ENCODE measurements at places on chromosomes 1 and 21. TPM values are rescaled to one million over a fixed set of nuclear protein-coding genes. Genes with fewer than 3 reads are reported as not detected.

DNA sequence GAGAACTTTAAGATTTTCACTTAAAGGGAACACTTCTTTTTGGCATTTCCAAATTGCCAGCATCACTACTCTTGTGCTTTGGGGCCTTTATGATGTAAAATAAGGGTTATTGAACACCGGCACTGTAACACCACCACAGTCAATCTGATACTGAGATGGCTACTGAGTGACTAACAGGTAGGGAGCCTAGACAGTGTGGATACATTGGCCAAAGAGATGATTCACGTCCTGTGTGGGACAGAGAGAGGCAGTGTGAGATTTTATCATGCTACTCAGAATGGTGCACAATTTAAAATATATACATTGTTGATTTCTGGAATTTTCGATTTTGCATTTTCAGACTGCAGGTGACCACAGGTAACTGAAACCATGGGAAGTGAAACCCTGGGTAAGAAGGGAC lies 261.6 kb downstream of the SPATA17 start:
- DNase-seq, result no peak

Gene CCDC181
- total RNA-seq, result 0.37 TPM

DNA sequence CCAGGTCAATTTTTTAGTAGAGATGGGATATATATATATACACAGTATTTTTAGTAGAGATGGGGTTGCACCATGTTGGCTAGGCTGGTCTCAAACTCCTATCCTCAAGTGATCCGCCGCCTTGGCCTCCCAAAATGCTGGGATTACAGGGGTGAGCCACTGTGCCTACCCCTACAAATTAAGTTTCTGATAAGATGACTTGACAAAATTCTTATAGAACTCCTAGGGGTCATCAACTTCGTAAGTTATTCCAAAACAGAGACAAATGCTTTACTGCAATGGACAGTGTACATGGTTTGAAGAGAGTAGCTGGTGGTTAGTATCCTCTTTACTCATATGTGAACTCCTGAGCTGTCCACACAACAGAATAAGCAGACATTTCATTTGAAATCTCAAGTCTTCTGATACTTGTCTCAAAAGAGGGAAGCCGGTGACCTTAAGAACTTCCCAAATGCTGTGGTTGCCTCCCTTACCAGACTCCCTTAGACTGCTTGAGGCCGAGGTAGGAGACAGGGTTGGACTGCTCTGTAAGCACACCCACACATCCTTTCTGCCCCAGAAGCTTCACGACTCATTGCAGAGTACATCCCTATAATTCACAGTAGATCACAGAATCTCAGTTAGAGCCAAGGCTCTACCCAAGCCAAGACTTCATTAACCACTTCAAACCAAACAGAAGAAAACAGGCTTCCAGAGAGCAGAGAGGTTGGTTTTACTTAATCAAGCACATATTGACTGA lies 244.1 kb upstream of the IRF2BP2 start:
- peak; percentile 40 for DNase-seq

Gene KCNJ15
- 1.5 TPM for total RNA-seq

Gene SERPINC1
- not detected for total RNA-seq

Gene CCNL2
- 29.9 TPM for total RNA-seq

GRCh38 chr1:213119794-213120193 lies 68.8 kb downstream of the RPS6KC1 start:
- DNase-seq, result peak; percentile 84

DNA sequence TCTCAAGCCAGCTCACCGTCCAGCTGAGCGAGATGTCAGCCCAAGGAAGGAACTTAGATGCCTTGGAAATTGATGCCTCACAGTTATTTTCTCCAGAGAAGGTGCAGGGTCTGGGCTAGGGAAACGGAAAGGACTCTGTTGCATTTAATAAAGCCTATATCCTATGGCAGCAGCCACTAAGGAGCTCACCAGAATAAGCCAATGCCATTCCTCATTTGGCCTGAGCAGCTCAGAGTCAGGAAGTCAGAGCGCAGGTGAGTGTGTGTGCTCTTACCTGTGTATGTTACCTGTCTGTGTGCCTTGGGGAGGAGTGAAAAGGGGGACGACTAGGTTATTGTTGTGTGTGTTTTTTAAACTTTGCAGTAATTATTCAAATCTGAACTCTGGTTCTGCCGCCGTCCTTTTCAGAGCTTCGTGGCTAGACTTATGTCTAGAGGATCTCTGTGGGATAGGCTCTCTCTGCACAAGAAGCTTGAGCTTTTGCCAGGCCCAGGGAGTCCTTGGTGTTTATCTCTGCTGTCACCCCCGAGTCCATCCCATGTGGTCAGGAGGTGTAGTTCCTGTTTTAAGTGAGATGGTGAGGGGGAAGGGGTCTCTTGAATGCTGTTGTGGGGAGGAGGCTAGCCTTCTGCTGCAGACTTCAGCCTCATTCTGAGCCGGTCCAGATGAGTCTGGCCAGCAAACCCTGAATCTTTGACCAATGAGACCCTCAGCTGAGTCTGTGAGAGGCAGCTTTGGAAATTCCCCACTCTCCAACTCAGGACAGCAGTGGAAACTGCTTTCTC lies 2.4 kb downstream of the TMCC2 start:
- no peak for DNase-seq

DNA sequence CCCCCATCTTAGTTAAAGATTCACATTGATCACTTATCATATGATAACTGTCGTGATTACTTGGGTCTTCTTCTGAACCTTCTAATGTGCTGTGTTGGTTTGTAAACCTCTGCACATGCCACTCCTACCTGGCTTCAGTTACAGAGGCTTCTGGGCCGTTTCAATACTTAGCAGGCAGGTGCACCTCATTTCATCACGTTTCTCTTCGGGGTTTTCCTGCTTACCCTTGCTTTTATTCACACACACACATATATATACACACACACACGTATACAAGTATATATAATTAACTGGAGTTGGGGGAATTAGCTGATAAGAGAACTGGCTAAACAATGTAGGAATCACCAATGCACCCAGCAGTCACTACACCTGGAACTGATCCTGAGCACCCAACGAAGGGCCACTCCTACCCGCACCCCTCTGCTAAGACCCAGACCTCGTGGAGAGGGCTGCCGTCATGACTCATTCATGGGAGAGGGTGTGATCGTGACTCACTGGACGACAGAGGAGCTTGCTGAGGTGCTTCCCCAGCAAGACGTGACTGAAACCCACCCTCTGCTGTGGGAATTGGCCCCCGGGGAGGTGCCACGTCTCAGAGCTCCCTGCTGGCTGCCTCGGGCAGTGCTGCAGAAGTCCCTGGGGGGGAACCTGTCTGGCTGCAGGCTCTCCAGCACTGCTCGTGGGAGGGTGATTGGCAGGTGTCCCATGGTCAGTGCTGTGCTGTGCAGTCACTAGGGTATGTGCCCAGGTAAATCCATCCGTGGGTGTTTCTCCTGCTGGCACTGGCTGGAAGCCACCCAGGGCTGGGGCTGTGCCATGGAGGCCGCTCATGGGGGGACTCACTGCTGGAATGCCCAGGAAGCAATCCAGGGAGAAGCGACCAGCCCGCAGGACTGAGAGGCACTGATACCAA lies 166.6 kb downstream of the DYRK1A start:
- DNase-seq, result peak; percentile 83

Gene DNASE2B
- total RNA-seq, result not detected

- peak; percentile 96 for DNase-seq
Observed at GRCh38 chr1:28971980-28972771, 57.8 kb downstream of the EPB41 start.

Gene SLC22A15
- total RNA-seq, result 0.62 TPM

Gene SLC5A9
- not detected for total RNA-seq

Gene TAS1R3
- not detected for total RNA-seq

Gene MARK1
- total RNA-seq, result not detected

Gene SPRR3
- total RNA-seq, result not detected

- DNase-seq, result peak; percentile 6
Observed at GRCh38 chr1:116001739-116002487, 25.6 kb downstream of the SLC22A15 start.

GRCh38 chr1:182569939-182570610 lies 19.0 kb downstream of the RNASEL start:
- DNase-seq, result no peak

- DNase-seq, result peak; percentile 96
Observed at GRCh38 chr1:186620566-186621350, 59.5 kb downstream of the PTGS2 start.

DNA sequence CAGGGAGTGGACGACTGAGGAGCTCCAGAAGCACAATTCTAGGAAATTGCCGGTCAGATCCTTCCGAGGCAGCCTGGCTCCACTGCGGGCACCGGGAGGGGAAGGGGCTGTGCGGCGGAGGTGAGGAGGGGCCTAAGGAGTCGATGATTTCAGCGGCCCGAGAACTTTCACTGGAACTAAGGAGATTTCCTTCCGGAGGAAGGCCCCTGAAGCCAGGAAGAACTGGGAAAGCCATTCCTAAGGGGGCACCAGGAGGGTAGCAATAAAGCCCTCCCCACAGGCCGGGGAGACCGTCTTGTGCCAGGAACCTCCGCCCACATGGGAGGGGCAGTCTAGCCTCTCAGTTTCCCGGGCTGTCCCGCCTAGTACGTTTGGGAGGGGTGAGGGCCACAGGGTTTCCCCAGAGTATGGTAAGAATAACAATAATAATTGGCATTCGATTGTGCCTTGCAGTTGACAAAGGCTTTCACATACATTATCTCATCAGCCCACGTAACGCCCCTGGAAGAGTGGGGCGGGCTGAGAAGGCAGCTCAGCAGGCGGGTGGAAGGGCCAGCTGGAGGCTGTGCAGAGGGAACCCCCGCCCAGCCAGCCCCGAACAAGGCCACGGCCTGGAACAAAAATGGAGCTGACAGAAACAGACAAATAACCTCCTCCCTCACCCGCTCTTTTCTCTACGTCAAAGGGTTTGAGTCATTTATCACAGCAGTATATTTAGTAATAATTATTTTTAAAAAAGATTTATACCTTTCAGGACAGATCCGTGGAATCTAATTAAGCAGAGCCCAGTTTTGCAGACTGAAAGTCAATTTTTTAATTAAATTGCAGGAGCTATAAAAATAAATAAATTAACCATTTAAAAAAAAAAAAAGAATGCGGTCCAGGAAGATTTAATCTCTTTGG lies 19.8 kb downstream of the NPR1 start:
- DNase-seq, result no peak

GRCh38 chr1:228818296-228818695 lies 83.0 kb downstream of the RHOU start:
- no peak for DNase-seq

DNA sequence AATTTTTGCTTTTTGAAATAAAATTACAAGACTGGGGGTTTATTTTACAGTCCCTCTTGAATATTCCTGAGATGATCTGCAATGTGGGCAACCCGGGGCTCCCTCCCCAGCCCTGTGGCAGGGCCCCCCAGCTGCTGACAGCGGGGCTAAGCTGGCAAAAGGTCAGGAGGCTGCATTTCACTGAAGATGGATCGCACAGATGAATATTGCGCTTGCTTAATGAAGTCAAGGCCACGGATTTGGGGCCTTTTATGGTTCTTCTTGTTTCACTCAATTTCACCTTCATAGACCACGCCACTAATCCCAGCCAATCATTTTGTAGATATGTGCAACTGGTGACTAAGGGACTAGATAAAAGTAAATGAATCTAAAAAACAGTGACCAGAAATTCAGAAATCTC lies 50.8 kb upstream of the SLC22A15 start:
- no peak for DNase-seq

DNA sequence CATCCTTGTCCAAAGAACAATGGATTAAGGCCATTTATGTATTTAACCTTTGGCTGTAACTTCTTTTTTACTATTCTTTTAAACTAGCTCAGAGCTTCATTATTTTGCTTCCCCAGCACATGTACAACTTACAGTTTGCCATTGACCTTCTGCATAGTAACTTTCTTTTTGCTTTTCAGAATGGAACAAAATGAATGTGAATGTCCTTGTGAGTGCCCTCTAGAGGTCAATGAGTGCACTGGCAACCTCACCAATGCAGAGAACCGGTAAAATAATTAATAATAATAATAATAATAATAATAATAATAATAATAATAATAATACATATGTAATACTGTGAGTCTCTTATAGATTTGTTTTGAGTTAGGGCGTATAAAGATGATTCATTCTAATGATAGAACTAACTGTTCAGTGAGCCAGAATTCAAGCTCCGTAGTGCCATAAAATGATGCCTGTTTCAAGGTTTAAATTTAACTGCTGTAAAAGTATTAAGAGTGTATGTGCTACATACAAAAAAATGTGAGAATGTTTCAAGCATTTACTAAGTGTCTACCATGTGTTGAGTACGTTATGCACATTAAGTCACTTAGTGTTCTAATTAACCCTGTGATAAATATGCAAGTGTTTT lies 69.0 kb upstream of the RAVER2 start:
- no peak for DNase-seq

GRCh38 chr1:30615076-30615795 lies 108.1 kb downstream of the MATN1 start:
- DNase-seq, result no peak

DNA sequence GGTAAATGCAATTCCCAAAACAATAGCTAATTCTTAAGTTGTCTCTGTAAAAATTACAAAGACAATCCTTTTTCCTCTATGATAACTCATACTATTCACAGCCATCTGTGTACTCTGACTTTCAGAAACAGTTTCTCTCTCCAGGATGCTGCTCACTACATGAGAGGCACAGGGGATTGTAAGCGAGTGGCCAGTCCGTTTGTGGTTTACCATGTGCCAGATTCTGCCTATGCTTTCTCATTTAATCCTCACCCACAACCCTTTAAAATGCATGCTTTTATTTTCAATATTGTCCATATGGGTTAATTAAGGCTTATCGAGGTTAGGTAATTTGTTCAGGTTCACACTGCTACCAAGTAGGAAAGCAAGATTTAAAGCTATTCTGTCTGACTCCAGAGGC lies 23.0 kb downstream of the RGS1 start:
- no peak for DNase-seq

DNA sequence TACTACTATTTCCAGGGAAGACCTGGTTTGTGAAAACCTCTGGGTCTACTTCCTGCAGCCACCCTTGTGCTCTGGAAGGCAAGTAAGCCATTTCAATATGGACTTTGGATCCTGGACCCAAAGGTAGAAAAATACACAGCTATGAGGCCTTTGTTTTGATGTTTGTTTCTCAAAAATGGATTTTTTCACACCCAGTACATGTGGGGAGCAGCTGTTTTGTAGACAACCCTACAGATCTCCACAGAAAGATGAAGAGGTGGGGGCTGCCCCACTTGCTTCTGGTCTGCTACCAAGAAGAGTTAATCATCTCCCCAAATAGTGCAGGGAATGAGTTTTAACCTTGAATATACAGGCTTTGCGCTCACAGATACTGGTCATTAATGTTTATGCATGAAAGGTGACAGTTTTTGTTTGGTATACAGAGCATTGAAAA lies 29.2 kb downstream of the ZNF281 start:
- DNase-seq, result no peak

Gene SH2D1B
- total RNA-seq, result 0.71 TPM

GRCh38 chr1:30928789-30929134 lies 20.2 kb upstream of the SDC3 start:
- no peak for DNase-seq

All from M059J (cell line).